ENCODE measurements at places on chromosomes 11 and 22.
A peak's percentile ranks its signal among the peaks of the same experiment; 100 is the strongest.

DNA sequence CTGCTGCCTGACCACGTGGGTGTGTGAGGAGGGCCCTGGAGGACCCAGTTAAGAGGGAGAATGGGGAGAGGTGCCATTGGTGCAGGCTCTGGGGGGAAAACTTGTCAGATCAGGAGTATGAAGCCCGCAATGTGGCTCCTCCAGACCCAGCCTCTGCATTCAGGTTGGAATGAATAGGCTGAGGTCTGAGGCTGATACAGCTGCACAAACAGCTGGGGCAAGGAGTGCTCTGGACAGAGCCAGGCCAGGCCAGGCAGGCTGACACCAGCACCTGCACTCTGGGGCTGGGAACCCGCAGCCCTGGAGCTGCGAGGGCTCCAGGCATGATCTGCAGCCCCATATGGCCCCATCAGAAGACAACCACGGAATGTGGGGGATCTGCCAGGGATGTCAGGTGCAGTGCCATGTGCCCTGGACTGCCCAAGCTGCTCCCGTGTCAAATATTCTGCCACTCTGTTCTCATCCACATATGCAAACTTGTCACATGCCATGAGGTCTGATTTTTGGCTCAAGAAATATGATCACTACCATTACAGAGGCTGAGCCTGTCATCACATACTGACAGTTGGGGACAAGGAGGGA is 27.2 kb upstream of the KCNJ11 start:
- no peak for DNase-seq

- no peak for DNase-seq
Observed at GRCh38 chr11:1072116-1072820, 2.4 kb upstream of the MUC2 start.

DNA sequence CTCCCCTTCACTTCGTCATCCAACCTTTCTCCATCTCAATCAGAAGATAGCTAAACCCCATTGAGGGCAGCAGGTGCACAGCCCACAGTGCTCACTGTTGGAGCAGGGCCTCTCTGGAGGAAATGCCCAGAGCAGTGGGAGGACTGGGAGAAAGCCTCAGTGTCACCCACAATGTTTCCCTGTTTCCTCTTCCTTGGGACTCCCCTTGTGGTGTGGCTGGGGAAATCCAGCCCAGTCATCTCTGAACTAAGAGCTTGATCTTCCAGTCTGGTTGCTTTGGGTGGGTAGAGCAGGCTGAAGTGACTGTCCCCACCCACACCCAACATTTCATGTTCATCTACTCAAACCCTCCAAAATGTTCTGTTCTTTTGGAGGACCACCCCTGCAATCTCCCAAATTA is 29.8 kb upstream of the EED start:
- peak; percentile 84 for DNase-seq

- DNase-seq: no peak
Observed at GRCh38 chr22:49674479-49675050, 153.1 kb downstream of the BRD1 start.

- DNase-seq: no peak
Observed at GRCh38 chr11:88656283-88656682, 318.7 kb upstream of the CTSC start.

DNA sequence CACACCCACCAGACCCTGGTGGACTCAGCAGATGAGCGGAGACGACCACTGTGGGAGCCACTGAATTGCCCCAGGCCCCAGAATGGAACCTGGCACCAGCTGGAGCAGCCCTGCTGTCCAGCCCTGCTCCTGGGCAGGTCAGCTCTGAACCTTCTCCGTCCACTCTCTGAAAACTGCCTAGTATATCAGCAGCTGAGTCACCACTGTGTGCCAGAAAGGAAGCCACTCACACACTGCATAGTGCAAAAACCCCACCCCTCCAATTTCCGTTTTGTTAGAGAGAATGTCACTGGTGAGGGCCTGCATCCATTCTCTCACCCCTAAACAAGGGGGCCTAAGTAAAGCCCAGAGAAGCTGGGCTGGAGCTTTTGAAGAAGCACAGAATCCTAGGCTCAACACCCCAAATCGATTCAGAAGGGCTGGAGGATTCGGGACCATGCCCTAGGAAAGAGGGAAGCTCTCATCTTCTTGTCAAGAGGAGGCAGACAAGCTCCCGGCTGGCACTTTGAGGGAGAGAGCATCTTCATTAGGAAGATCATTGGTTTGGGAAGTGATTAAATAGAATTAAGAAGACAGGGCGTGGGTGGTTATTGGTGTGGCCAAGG is 44.5 kb downstream of the GALNT18 start:
- DNase-seq: no peak

DNA sequence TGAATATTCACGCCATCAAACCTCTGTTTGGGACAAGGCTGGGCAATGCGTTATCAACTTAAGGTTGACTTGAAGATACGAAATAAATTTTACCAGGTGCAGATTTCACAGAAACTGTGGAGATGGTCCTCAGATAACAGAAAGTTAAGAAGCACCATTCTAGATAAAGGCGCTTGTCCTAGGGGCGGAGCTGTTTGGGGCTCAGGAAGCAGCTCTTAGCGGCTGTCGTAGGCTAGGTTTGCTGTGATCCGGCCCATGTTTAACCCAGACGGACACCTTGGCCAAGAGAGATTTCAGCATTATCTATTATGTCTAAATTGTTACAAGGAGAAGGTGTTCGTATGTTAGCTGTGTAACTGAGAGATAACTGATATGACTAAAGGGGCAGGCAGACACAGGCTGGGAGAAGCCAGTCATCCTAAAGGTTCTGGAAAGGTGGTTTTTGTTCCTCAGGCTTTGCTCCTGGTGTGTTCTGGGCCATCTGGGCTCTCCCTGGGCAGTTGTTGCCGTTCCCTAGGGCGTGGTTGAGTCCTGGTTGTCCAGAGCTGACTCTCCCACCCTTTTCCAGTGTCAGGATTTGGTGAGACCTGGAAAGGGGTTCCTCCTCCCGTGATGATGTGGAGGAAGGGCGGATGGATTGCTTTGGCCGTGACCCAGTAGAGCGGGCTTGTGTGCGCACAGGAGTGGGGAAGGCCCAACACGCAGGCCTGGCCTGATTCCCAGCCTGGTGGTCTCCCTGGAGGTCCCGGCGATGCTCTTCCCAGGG is 25.8 kb downstream of the TPCN2 start:
- DNase-seq: no peak

- DNase-seq: no peak
Observed at GRCh38 chr11:122784325-122784955, 53.9 kb upstream of the CRTAM start.

DNA sequence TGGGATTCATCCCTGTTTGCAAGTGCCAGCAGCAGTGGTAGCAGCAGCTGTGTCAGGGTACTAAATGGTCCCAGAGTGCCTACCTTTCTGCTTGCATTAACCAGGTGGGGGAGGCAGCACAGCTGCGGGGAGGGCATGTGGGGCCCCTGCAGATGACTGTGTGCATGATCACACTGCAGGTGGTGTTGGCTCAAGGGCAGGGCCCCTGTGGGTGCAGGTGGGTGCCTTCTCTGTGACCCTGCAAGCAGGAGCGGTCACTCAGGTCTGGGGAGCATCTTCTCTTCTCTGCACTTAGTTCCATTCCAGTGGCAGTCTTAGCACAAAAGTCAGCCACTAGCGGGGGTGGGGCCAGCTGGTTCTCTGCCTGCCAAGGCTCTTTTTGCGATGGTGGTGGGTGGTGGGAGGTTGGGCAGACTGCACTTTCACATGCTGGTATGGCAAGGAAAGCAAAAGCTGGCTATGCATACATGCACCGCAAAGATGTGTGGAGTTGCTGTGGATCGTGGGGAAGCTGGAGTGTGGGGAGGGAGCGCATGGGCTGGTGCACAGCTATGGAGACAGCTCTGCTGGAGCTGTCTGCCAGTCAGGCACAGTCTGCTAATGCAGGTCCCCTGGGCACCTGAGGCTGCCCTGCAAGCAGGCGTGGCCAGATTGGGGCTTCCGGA is 157.1 kb downstream of the DYNC2H1 start:
- DNase-seq: no peak

DNA sequence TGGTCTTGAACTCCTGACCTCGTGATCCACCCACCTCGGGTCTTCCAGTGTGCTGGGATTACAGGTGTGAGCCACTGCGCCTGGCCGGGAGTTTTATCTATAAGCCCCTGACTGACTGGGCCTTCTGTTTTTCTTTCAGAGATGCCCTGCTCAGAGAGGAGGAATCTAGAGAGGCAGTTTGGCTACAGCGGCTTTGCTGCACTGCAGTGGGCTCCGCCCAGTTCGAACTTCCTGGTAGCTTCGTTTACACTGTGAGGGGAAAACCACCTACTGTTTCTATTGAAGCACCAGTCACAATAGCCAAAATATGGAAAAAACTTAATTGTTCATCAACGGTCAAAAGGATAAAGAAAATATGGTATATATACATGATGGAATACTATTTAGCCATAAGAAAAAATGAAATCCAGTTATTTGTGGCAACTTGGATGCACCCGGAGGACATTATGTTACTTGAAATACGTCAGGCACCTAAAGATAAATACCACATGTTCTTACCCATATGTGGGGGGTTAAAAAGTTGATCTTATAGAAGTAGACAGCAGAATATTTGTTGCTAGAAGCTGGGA is 31.9 kb upstream of the FAM181B start:
- no peak for DNase-seq

GRCh38 chr11:120690406-120690805 is 178.9 kb downstream of the GRIK4 start:
- no peak for DNase-seq

DNA sequence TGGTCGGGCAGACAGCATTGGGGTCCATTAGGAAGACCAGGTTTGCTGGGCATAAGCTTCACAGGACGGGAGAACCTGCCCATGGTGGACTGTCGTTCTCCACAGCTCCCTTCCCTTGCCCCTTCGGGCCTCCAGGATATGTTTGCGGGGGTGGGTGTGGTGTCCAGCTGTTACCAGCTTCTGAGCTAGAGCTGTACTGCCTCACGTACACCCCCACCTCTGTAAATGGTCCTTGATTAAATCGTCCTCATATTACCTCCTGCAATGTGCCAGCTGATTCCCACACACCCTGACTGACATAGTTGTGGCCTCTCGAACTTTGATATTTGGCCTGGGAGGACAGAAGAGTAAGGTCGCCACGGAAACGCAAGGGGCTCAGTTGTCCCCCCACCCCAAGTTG is 16.2 kb upstream of the BCR start:
- no peak for DNase-seq

GRCh38 chr11:115164774-115165173 is 339.4 kb downstream of the CADM1 start:
- DNase-seq: no peak

DNA sequence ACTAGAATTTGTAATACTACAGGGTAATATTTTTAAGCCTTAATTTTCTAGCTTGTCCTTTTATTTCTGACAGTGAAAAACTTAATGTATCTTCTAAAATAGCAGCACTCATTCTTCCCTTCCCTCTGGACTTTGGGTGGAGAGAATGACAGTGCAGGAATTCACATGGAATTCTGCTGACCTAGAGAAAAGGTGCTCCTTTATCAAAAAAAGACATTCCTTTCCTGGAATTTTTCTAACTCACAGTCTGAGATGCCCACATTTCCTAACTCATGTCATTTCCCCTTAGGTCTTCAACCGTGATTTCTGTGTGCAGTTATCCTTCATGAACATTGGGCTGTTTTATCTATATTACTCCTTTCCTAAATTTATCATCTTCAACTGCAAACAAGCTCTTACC is 137.8 kb upstream of the PDGFD start:
- no peak for DNase-seq

GRCh38 chr11:17012712-17013547 is 1.3 kb downstream of the PLEKHA7 start:
- no peak for DNase-seq

DNA sequence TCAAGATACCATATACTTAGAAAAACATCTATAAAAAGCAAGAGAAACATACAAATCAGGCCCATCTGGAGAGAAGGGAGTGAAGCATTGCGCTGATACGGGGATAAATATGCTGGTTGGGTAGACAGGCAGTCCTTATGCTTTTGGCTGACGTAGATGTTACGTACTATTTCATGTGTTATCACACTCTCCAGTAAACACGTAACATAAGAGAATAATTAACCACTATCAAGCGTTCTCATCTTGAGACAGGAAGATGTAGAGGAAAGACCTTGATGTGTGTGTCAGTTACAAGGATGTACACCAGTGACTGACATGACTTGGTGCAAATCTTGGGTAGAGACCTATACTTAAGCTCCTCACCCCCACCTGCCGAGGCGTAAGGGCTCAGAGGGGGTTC is 86.7 kb upstream of the PRODH start:
- DNase-seq: no peak

DNA sequence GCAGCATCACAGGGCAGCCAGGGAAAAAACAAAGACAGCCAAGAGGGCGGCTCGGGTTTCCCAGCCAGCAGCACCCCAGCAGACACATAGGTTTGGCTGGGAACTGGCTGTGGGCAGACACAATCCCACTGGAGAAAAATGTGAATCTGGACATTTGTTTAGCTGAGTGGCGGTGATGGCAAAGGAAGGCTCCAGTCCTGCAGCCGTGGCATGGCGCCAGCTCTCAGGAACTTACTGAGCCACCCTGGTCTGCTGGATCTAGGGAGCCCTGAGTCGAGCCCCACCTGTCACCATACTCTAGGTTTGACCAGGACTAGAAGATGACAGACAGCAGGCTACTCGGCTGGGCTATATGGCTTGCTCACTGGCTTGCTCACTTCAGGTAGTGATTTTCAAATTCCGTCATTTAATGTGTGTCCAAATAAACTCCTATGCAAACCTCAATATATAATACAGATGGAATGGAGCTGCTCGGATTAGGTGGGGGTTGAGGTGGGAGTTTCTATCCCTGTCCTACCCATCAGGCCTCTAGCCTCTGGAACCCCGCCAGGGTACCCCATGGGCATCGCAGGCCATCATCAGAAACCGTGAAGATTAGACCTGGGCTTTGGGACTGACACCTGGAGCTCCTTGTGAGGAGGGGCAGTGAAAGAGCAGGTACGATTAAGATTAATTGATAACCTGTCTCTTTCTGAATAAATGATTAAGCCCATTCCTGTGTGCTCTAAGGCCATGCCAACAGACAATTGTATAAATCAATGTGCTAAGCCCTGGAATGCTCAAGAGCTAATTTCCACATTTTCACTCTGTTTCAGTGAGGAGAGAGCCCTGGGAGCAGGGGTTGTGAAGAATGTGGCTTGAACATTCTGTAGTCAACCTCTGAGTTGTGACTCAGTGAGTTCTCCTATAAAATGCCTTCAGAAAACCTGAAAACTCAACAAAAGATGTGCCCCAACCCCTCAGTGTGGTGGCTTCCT is 42.5 kb downstream of the GALNT18 start:
- DNase-seq: no peak

DNA sequence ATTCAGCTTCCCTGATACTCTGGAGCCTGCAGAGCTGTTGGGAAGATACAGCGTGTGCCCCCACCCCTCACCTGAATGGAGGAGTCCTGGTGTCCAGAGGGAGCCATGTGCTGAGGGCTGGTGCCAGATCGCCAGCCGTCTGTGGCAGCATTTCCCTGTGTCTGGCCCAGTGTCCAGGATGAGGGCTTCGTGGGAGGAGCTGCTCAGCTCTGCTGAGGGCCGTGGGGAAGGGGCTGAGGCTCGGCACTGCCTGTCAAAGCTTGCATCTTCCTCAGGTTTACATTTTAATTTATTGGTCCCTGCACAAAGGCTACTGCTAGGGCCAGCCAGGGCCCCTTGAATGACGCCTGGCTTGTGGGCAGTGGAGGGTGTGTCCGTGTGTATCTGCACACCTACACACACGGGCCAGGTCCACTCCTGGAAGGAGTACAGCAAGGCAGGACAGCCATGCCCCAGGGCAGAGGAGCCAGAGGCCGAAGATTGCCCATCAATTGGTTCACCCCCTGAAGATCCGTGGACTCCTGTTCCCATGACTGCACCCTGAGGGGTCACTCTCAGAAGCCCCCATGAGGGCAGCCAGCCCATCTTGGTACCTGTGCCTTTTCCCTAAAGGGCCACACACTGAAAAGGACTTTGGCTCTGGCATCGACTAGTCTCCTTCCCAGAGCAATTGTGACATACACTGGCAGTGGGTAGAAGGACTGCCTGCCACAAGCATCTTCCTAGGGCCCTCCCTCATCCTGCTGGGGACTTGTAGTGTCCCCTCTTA is 107.7 kb upstream of the PARVA start:
- no peak for DNase-seq
